ENCODE measurements at places on chromosomes 11 and 22.

- no peak for DNase-seq
Measured at GRCh38 chr22:38415561-38416321, 39.3 kb downstream of the KCNJ4 start.

DNA sequence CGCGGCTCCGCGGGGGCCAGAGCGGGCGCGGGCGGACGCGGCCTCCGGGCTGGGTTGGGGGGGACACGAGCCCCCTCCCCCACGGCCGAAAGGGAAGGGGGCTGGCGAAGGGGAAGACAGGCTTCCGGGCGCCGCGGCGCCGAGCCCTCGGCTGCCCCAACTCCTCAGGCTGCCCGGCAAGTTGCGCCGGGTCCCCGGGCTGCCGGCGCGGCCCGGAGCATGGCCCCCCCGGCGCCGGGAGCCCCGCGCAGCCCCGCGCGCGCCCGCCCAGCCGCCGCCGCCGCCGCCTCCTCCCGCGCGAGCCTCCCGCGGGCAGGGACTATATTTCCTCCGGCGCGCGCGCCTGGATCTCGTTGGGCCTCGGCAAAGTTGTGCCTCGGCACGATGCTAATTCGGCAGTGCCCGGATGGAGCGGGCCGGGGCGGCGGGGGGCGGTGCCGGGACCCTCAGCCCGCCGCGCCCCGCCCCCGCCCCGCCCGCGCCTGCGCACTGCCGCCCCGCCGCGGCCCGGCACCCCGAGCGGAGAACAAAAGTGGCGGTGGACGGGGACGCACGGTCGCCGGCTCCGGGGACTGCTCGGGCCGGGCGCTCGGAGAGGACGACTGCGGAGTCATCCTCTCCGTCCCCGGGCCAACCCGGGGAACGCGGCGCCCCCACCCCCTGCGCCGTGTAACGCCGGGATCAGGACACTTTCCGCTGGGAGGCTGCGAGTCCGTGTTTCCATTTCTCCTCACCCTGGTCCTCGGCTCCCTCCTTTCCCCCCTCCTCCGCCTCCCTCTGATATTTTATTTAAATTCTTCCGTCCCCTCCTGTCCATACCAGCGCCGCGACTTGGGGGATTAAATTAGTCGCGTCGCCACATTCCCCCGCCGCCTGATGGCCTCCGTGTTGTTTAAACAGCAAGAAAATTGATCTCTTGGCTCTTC lies at the start of gene PHF21B:
TSS of gene PHF21B (minus strand) at position 400 of the 926 bp plus-strand sequence. CDS start 456 bp downstream, outside the sequence.
- no peak for DNase-seq

DNA sequence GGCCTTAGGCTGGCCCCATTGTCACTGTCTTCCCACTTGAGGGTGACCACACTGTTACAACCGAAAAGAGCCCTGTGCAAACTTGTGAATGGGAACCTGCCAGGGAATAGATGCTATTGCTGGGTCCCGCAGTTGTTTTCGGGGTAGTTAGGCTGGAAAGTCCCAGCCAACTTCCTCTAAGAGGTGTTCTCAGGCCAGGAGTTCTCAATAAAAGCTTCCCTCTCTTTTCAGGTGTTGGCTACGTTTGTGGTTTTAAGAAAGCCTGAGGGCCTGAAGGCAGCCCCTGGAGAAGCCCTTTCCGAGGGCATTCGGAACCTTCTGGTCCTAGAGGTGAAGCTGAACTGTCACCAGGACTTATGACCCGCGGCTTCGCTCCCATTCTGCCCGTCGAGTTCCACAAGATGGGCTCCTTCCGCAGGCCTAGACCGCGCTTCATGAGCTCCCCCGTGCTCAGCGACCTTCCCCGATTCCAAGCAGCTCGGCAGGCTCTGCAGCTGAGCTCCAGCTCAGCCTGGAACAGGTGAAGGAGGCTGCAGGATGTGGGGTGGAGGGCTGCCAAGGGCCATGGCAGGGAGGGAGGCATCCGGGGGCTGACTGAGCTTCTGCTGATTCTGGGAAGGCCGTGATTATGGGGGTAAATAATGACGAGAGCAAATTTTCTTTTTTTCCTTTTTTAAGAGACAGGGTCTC lies 104.8 kb downstream of the PRR5L start:
- DNase-seq = no peak

DNA sequence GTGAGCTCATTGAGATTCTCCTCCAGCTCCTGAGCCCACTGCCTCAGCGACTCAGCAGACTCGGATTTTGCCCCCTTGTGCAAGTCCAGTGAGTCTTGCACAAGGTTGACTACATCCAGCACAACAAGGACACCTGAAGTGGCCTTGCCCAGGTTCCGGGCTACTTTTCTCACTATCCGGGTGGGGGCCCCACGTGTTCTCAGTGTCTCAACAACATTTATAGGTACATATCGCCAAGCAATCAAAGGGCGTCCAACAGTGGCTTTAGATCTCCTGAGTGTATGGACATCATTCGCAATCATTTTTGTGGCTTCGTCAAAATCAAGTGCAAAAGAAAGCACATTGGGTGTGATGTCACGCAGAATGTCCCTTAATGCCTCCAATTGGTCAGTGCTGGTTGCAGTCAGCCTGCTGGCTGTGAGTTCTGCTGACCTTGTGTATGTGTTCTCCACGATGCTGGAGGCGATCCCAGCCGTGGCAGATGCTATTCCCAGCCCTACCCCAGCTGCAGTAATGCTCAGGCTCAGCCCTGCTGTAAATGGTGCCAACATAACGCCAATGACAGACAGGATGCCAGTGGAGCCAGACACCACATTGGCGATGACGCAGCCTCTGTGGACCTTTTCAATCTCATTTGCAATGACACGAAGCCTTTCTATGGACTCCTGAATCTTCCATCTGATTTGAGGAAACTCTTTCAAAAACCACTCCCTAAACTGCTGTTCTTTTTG lies 10.3 kb downstream of the APOL4 start:
- no peak for DNase-seq

- DNase-seq = no peak
Measured at GRCh38 chr11:92380882-92381281, 156.3 kb downstream of the FAT3 start.

- DNase-seq = no peak
Measured at GRCh38 chr22:50516068-50516467, 8.0 kb downstream of the NCAPH2 start.

GRCh38 chr11:93160808-93161207 lies 37.0 kb downstream of the SLC36A4 start:
- DNase-seq = no peak

- DNase-seq = no peak
Measured at GRCh38 chr11:120501976-120502755, 9.4 kb upstream of the GRIK4 start.

GRCh38 chr11:43954241-43954640 lies 11.8 kb downstream of the C11orf96 start:
- no peak for DNase-seq

DNA sequence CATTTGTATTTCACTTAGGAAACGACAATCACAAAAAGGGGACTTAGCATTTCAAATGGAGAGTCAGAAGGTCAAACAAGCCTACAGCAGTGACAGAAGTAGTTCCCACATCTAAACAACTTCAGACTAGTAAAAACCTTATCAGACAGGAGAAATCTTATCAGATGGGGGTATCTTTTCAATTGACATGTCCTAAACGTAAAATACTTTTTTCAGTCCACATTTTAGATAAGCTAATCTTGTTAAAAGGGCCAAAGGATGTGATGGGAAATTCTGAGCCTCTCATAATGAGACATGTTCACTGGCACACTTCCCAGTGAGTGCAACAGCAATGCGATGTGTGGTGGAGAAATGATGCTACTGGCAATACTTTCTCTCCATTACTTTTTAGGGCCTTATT lies 2.4 kb downstream of the MAPK1 start:
- DNase-seq = no peak

DNA sequence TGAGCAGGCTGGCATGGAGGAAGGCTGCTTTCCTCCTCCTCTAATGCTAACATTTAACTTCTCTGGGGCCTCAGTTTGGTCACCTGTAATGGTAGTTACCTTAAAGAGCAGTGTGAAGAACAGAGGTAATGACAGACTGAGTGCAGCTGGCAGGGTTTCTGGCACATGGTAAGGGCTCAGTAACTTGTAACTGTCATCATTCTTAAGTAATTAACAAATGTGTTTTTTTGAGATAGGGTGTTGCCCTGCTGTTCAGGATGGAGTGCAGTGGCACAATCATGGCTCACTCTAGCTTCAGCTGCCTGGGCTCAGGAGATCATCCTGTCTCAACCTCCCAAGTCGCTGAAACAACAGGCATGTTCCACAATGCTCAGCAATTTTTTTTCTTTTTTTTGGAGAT lies 242.0 kb upstream of the SYN3 start:
- no peak for DNase-seq

DNA sequence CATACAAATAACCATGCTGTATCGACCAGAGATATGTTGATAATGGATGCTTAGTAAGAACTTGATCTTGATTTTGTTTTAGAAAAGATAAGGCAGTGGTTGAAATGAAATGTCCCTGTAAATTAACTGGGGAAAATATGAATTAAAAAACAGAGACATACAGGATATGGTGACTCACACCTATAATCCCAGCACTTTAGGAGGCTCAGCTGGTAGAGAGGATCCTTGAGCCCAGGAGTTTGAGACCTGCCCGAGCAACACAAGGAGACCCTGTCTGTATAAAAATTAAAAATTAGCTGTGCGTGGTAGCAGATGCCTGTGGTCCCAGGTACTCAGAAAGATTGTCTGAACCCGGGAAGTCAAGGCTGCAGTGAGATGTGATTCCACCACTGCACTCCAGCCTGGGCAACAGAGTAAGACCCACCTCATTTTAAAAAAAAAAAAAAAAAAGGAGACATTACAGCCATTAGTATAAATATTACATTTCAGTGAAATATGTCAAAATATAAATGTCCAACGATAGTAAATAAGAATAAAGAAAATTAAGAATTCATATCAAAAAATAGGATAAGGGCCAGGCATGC lies 4.6 kb downstream of the PICALM start:
- DNase-seq = no peak

DNA sequence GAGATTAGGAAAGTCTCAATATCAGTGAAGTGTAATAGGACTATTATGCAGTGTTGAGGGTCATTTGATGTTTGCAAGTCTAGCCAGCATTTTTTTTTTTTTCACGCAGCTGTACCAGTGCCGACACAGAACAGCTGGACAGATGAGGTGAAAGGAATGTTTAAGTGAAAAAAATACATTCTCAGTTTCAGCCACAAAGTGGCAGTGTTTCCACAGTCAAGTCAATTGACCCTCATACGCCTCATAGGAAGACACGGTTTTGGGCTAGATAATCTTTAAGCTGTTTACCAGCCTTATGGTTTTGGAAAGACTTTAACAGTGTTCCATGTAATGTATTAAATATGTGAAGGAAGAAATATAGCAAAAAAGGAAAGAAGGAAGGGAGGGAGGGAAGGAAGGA lies 349.9 kb upstream of the ANO3 start:
- DNase-seq = no peak

- no peak for DNase-seq
Measured at GRCh38 chr22:38700270-38700788, 414 bp downstream of the JOSD1 start.

All from effector CD8-positive, alpha-beta T cell (primary cell).